ENCODE measurements at places on chromosomes 1 and 21.
A peak's percentile ranks its signal among the peaks of the same experiment; 100 is the strongest.

DNA sequence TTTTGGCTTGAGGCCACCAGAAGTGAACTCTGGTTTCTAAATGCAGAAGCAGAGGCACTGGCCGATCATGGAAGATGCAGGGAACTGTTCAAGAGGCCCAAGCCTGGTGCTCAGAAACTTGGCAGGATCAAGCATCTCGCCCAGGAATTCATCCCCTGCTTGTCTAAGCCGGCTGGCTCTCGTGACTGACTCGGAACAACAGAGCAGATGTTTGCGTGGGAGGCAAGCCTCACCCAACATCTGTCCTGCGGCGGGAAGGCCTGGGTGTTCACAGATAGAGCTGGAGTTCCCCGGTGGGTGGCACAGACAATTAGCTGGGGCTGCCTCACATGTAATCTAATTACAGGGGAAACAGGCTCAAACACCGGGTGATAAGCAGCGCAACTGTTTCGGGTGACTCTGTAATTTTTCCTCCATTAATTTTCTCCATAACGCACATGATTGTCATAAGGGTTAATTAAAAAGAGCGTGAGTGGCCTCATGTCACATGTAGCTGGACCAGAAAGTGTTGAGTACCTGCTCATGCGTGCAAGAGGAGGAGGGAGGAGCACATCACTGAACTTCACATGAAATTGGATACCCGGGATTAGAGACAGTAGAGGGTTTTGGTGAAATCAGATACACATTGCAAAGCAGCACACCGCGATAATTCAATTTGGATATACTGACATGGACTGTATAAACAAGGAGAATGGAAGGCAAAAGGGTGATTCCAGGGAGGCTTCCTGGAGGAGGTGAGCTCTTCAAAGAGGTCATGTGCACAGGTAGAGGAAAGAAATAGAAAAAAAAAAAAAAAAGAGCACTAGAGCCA is 180.0 kb downstream of the ETS2 start:
- peak; percentile 97 for DNase-seq

DNA sequence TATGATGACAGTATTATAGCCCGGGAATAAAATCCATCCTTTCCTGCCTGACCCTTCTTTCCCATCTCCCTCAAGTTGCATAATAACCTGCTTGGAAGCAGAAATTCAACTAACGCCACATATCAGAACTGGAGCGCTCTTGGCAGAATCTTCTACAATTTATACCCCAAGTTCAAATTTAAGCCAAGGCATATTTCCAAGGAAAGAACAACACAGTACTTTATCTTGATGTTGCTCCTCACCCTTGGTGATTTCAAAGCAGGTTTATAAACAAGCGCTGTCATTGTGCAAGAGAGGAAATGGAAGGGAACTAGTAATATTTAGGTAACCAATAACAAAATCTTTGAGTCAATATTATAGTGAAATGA is 38.0 kb upstream of the PTGFRN start:
- DNase-seq: no peak

DNA sequence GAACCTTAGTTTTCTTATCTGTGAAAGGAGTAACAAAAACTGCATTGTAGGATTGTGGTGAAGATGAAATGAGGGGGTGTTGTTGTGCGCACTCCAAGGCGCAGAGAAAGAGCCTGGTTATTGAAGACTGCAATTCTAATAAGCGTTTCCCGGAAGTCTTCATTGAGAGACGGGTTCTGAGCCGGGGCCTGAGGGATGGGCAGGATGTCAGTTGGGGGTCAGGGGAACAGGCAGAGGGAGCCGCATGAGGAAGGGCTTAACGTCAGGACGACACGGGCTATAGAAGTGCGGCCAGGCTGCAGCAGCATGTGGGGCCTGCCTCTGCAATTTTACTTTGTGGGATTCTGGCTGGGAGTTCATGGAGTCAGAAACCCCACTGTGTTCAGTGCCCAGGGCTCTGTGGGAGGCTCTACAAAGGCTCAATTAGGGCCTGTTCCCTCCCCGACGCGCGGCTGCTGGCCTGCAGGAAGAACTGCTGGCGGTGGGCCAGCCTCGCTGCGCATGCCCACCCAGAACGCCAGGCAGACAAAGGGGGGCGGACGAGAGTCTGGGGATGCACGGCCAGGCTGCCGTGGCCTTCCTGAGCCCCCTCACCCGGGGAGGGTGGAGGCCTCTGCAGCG is 20.7 kb downstream of the TRIM62 start:
- DNase-seq: no peak

DNA sequence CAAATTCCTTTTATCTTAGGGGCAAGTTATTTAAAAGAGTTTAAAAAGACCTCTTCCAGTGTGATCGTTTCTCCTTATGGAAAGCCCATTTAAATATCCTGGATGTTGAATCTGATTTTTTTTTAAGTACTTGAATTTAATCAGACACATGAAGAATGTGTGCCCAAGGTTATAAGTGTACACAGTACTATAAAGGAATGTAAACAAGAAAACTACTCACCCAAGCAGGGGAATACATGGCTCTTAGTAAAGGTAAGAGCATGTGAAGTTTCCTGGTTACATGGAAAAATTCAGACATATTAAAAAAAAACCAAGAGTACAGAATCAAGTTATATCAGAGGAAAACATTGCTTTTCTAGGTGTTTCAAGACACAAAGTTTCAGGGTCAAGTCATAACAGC is 546.9 kb downstream of the MATN1 start:
- no peak for DNase-seq

- no peak for DNase-seq
These were observed 100.5 kb downstream of the NGF start for GRCh38 chr1:115237507-115237906.

GRCh38 chr1:183226963-183227362 is 40.9 kb downstream of the LAMC2 start:
- no peak for DNase-seq

DNA sequence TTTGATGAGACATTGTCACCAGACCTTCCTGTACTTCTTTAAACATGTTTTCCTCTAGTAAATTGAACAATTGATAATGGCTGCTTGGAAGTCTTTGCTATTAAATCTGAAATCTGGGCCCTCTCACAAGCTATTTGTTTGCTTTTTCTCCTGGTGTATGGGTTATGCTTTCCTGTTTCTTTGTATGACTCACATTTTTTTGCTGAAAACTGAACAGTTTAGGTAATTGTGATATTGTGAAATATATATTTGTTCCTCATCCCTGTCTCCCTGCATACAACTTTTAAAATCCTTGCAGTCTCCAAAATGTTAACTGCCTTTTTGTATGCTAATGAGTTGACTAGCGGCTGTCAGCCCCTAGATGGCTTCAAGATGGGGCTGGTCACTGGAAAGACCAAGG is 61.6 kb downstream of the MAP3K21 start:
- DNase-seq: no peak

- DNase-seq: no peak
These were observed 6.7 kb upstream of the WASF2 start for GRCh38 chr1:27496604-27497155.

- DNase-seq: no peak
These were observed 50.4 kb upstream of the DAB1 start for GRCh38 chr1:57474137-57474750.

GRCh38 chr1:233503366-233503954 is 110.4 kb upstream of the KCNK1 start:
- DNase-seq: no peak

DNA sequence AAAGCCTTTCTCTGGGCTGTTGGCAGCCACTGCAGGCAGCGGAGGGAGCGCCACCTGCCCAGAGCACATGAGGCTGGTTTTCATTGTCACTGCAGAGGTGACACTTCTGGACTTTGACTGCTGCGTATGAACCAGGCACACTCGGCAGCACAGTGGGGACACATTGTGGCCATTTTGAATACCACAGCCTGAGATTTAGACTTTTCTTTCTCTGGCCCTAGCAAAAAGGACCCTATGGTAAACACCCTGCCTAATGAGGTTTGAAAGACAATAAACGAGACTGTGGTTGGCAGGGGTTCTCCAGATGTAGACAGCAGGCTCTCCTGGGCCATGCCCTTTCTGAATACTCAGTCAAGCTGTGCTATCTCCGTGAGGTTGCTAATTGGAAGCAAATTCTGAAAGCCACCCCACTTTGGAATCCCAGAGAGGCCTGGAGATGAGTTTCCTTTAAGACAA is 12.0 kb upstream of the KCNE2 start:
- DNase-seq: no peak

GRCh38 chr21:44275041-44275440 is 10.6 kb upstream of the AIRE start:
- DNase-seq: no peak

GRCh38 chr1:213826891-213827290 is 160.9 kb upstream of the PROX1 start:
- no peak for DNase-seq

GRCh38 chr1:231778009-231778719 is 151.6 kb downstream of the DISC1 start:
- DNase-seq: no peak

DNA sequence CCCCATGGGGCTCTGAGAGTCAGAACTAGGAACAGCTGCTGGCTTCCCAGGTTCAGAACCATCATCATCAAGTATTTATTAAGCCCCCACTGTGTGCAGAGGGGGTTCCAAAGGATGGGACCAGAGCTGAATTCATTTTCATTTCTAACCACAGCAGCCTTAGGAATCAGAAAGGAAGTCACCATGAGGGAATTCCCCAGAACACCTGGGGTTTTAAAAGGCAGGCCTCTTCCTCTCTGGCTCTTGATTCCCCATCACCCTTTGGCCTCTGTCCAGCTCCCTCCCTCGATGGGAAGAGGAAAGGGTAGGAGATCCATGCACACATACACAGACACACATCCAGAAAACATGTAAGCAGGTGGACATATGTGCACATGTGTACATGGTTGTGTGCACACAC is 1.3 kb upstream of the KCNN3 start:
- no peak for DNase-seq

GRCh38 chr1:173161510-173162221 is 45.5 kb downstream of the TNFSF4 start:
- no peak for DNase-seq

DNA sequence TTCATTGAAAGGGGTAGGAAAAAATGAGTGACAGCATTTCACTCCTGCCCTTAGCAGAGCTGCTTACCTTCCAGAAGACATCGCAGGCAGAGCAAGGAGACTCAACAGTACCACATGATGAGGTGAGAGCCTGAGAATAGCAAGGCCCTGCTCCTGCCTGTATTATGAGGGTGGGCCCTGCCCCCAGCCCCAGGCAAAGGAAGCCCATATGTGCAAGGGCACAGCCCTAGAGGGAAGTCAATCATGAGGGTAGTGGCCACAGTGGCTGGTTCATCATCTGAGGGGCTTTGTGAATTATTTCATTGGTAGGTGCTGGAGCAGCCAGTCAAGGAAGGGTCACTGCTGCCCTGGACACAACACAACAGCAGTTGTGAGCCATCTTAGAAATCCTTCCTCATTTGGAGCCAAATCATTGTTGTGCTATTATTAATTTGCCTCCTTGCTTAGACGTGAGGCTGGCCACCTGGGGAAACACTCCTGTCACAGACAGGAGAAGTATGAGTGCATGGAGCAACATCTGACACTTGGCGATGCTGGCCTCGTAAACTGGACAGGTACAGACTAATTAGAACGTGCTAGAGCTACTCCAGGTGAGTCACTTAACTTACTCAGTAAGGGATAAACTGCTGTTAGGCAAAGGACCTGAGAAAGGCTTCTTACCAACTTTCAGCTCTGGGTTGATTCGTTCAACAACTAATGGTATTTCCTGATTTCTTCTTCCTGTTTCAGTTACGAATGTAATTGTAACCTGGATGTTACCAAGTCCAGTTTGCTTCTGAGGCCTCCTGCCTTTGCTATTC is 22.7 kb upstream of the ACBD6 start:
- no peak for DNase-seq

DNA sequence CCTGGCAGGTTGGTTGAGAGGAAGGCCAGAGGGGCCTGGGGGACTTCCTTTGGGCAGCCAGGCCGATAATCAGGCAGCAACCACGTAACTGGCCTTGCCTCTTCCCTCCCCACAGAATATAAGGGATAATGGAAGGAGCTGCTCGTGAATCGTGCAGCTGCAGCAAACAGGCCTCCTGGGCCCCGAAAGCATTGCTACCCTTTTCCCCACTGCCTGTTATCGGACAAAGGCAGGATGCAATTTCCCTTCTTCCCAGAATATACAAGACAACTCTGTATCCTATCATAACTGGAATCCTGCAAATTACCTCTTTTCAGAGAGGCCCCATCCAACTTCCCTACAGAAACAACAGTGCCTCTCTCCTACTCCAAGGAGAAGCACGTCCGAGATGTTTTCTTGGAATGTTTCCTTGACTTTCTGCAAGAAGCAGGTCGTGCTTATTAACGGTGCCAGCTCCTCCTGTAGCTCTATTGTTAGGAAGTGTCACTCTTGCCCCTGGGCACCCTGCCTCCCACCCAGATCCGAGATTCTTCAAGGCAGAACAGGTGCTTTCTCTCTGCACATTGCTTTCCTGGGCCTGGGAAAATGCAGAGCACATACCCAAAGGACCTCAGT is 106.0 kb upstream of the TIAM1 start:
- no peak for DNase-seq

DNA sequence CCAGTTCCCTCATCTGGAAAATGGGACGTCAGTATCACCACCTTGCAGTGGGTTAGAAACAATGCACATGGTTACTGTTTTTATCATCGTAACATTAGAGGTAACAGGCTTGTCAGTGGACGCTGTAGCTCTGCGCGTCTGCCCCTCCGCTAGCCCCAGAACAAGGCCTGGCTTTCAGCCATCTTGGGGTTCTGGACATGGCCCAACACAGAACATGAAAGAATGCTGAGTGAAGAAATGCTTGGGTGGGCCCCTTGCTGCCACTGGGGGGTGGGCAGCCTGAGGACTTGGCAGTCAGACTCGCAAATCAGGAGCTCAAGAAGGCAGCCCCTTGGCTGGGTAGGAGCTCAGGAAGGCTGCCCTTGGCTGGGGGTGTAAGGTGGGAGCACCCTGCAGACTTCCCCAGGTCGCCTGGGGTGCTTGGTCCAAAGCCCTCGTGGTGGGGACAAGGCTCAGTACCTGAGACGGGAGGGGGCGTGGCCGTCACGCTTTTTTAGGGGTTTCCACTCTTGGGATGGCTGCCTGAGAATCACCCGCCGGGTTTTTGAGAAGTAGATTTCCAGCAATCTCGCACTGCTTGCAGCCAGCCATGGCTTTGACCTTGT is 51.7 kb downstream of the SLC37A1 start:
- no peak for DNase-seq

DNA sequence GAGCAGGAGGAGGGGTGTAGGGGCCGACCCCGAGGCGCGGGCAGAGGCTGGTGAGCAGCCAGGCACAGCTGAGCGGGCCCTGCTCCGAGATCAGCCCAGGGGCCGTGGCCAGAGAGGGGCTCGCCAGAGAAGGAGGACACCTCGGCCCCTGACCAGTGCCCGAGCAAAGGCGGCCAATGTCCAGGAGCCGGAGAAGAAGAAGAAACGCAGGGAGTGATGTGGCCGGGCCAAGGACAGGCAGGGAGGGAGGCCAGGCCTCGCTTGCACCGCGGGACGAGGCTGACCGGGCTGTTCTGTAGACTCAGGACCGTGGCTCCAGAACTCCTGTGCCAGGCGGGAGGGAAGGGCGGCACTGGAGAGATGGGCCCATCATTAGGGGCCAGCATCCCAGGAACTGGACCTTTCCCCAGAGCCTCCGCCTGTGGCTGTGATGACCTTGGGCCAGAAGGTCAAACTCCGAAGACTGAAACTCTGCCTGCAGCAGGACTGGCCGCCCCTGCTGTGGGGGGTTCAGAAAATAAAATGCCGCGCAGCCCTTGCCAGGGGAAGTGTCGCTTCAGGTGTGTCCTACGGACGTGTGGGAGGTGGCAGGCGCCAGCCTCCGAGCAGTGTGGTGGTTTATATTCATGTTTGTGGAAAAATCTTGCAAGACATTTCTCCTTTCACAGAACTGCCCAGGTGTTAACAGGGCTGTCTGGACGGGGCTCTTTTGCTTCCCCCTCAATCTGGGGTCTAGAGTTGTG is 14.4 kb downstream of the RRP1 start:
- DNase-seq: no peak
